ENCODE measurements at places on chromosomes 7 and 10. TPM values are rescaled to one million over a fixed set of nuclear protein-coding genes. Genes with fewer than 3 reads are reported as not detected.

Gene GRM8
- not detected for total RNA-seq

GRCh38 chr7:71157757-71158156, 25.8 kb downstream of the GALNT17 start:
- DNase-seq = no peak

Gene FAM25G
- total RNA-seq = not detected

Gene MACC1
- not detected for total RNA-seq

Gene HABP2
- total RNA-seq = not detected

Gene TLL2
- total RNA-seq = 0.44 TPM

Gene NANOS1
- 13.4 TPM for total RNA-seq

DNA sequence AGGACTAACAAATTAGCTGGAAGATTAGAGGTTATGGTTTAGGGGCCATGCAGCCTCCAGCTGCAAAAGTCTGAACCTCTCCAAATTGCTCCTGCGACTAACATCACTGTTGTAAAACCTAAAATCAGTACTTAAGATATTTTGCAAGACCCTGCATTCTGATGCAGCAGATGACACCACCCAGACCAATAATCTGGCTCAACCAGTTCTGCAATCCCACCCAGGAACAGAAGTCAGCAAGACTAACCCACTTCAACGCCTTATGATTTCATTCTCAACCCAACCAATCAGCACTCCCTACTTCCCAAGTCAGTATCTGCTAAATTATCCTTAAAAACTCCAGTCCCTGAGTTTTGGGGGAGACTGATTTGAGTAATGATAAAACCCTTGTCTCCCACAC, 250.8 kb upstream of the MBL2 start:
- no peak for DNase-seq

Gene PAPOLB
- total RNA-seq = not detected

- DNase-seq = peak; percentile 33
Measured at GRCh38 chr10:79111846-79112614, 43.3 kb downstream of the ZMIZ1 start.

Gene MYL10
- not detected for total RNA-seq

Gene GNG11
- 6.2 TPM for total RNA-seq

DNA sequence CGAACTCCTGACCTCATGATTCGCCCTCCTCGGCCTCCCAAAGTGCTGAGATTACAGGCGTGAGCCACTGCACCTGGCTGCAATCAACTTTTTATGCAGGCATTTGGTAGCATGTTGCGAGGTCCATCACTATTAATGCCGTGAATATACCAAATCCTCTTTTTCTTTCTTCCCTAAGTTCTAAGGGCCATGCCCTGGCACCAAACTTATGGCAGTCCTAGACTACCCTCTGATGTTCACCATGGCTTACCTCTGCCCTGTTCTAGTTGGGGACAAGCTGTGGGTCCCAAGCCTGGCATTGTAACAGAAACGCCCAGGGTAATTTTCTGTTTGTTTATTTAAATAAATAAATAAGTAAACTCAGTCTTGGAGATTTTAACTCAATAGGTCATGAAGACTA, 13.3 kb downstream of the PRSS2 start:
- no peak for DNase-seq

Gene PKD2L1
- not detected for total RNA-seq

GRCh38 chr10:29358010-29358616, 69.2 kb downstream of the LYZL1 start:
- no peak for DNase-seq

Gene GPR146
- total RNA-seq = 43.8 TPM

GRCh38 chr10:13681095-13681494, 94.3 kb downstream of the PRPF18 start:
- DNase-seq = no peak

GRCh38 chr10:89042562-89042961, 52.0 kb downstream of the FAS start:
- no peak for DNase-seq

Gene RBP4
- 3.8 TPM for total RNA-seq

GRCh38 chr10:130772676-130773075, 538.8 kb downstream of the TCERG1L start:
- DNase-seq = peak; percentile 3

DNA sequence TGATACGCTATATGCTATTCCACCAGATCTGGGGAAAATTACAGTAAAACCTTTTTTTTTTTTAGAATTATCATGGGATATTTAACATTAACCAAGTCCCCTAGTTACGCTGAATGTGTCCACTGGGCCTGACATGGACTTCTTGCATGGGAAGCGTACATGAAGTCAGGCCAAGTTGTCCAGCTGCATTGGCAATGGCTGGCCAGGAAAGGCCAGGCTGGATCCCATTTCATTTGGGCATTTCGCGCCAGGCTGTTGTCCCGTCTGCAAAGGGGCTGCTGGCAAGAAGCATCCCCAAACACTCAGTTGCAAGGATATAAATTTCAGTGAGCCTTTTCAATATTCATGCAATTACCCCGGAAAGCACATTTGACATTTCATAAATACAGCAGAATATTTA, 933.3 kb downstream of the GRID1 start:
- DNase-seq = no peak

Gene ECHDC3
- total RNA-seq = 605 TPM

Gene PRKCQ
- total RNA-seq = 46.6 TPM

Gene TECTB
- not detected for total RNA-seq

DNA sequence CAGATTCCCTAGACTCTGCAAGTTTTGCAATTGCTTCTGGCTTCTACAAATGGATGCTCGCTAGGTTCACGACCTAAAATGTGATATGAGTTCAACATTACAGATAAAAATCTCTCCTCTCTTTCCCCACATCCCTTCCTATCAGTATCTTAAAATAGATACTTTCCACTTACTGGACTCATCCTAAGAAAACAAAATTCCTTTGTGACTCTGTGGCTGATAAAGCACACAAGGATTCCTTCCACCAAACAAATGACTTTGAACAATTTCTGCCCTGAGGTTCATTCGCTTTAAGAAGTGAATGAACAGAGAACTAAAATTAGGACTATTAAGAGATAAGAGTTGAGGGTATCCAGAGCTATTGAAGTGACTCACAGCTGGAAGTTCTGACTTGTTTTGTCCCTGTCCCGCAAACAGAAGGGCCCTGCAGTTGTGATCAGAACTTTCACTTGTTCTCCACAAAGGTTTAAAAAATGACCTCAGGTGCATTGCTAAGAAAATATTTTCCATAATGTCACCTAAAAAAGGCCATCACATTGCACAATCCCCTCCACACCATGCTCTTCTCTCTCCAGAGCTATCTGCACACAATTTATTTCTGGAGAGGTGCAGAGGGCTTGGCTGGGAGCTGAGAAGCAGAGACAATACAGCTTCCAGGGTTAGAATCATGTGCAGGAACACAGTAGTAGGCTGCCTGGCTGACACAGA, 96.1 kb downstream of the PIP4K2A start:
- DNase-seq = no peak

Gene AGAP3
- 37.5 TPM for total RNA-seq

DNA sequence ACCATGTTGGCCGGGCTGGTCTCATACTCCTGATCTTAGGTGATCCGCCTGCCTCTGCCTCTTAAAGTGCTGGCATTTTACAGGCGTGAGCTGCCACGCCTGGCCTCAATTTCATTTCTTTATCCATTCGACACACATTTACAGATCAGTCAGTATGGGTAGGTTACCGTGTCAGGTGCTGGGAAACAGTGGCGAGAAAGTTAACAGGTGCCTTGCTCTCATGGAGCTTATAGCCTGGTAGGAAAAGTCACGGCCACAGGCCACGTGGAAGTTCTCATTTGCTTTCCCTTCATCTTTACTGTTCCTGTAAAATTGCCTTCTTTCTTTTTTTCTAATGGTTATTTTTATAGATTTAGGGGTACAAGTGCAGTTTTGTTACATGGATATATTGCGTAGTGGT, 2.6 kb upstream of the CAMK1D start:
- DNase-seq = no peak

DNA sequence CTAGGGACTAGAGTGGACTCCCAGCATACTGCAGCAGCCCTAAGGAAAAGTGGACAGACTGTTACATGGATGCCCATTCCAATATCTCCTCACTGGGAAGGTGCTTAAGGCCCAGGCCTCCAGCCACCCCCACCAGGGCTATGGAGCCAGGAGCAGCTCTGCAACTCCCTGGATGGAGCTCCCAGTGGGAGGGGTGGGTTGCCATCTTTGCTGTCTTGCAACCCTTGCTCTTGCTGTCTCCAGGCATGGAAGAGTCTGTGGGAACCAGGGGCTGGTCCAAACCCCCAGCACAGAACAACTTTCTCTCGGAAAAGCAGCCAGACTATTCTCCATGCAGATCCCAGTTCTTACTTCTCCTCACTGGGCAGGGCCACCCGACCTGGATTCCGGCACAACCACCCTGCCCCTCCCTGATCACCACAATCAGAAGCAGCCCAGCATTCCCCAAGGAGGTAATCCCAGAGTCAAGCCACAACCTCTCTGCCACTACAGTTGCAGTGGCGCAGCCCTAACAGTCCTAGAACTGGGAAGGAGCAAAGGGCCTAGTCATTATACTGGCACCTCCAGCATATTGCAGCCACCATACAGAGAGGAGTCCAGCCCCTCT, 41.8 kb upstream of the ZNF488 start:
- DNase-seq = no peak

GRCh38 chr10:15091418-15091817, 2.8 kb upstream of the ACBD7 start:
- DNase-seq = no peak

GRCh38 chr7:31819031-31819430, 132.0 kb downstream of the PPP1R17 start:
- DNase-seq = no peak

Gene CISD1
- total RNA-seq = 54.4 TPM

DNA sequence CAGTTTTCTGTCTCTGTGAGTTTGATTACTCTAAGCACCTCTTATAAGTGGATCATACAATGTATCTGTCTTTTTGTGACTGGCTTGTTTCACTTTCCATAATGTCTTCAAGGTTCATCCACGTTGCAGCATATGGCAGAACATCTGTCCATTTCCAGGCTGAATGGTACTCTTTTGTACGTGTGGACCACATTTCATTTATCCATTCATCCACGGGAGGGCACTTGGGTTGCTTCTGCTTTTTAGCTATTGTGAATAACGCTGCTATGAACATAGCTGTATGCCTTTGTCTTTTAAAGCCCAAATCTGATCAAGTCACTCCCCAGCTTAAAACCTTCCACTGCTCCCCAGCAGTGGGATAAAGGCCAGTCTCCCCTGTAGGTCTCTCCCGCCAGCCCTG, 31.5 kb downstream of the EGFR start:
- no peak for DNase-seq

Gene SPDYE6
- total RNA-seq = not detected

Gene IMPDH1
- total RNA-seq = 4.3 TPM

GRCh38 chr10:125291836-125292235, 131.5 kb upstream of the CTBP2 start:
- no peak for DNase-seq

Gene CDNF
- total RNA-seq = 9.6 TPM

- peak; percentile 50 for DNase-seq
Measured at GRCh38 chr10:44280226-44281014, 104.5 kb downstream of the CXCL12 start.

All from gastrocnemius medialis (tissue), 4 donors.